ENCODE measurements at places on chromosomes 3 and 15.

DNA sequence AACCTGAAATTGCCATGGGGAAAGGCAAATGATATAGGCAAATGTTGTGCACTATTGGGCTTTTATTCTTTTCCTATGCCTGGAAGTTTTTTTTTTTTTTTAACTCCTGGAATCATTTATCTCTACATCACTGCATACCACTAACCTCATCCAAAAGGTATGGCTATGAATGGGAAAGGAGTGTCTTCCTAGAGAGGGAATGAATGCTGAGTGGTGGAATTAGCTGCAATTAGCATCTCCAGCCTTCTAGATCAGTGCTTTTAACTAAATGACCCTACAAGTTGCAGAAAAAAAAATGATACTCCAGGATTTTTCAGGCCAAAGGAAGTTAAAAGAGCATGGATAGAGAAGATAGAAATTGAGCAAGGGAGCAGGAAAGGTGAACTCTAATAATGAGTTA, 429.8 kb upstream of the PDZRN3 start:
- no peak for DNase-seq

DNA sequence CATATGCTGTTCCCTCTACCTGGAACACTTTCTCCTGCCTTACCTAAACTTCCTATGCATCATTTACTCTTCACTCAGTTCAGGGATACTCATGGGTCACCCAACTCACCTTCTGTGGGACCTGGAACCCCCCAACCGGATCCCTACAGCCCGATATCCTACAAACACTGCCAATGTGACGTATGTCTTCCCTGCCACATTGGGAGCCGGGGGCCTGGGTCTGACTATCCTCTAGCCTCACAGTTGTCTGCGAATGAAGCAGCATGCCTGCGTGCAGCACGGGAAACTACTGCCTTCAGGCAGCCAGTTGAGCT, 405 bp downstream of the NPRL2 start:
- DNase-seq: no peak

DNA sequence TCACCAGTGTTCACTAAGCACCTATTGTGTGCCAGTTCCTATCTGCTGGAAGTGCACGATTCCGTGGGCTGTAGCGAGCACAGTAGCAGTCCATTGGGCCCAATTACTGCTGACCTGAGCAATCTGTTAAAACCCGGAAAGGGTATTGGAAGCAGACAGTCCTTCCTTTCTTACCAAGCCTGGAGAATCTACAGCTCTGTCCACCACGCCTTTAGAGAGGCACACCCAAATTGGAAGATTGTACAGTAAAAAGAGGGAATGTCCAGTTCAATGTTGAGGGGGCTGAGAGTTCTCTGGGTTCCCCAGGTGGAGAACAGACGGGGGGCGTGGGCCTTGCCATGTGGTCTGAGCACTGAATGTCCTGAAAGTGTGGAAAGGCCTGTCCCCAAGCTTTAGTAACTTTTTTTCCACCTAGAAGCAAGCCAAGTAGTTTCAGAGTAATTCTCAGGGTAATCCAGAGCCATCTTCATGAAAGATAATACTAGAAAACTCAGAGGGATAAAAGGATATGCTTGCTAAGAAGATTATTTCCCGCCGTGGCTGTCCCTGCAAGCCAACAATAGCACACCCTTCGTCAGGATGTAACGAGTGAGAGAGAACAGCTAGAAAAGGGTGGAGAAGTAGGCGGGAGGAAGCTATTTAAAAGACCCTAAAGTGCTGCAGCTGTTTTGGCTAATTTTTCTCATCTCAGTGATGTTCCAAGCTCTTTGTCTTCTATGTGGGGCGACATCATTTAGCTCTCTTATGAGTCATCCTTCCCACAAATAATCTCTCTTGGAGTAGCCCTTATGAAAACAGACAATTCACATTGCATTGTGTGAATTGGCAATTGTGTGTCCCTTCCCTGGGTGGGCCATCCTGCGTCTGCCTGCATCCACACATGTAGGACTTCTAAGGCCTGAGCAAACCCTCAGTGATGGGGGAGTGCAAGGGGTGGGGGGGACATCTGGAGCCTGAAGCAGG, 181.0 kb downstream of the ATG7 start:
- DNase-seq: peak; percentile 65

GRCh38 chr3:27596334-27596841, 112.2 kb upstream of the SLC4A7 start:
- DNase-seq: peak; percentile 68

- DNase-seq: peak; percentile 82
Measured at GRCh38 chr15:33098094-33099058, 96.1 kb downstream of the FMN1 start.

GRCh38 chr3:150789451-150789850, 26.5 kb upstream of the SIAH2 start:
- DNase-seq: no peak

DNA sequence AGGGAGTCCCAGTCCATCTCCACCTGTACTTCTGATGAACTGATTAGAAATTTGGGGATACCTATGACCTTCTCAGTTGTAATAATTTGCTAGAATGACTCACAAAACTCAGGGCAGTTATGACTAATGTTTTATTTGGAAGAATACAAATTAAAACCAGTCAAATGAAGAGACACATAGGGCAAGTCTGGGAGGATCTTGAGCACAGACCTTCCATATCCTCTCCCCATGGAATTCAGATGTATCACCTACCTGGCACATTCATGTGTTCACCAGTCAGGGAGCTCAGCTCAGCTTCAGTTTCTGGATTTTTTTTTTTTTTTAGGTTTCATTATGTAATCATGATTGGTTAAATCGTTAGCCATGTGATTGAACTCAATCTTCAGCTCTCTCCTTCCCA, 247.7 kb downstream of the VGLL3 start:
- no peak for DNase-seq

DNA sequence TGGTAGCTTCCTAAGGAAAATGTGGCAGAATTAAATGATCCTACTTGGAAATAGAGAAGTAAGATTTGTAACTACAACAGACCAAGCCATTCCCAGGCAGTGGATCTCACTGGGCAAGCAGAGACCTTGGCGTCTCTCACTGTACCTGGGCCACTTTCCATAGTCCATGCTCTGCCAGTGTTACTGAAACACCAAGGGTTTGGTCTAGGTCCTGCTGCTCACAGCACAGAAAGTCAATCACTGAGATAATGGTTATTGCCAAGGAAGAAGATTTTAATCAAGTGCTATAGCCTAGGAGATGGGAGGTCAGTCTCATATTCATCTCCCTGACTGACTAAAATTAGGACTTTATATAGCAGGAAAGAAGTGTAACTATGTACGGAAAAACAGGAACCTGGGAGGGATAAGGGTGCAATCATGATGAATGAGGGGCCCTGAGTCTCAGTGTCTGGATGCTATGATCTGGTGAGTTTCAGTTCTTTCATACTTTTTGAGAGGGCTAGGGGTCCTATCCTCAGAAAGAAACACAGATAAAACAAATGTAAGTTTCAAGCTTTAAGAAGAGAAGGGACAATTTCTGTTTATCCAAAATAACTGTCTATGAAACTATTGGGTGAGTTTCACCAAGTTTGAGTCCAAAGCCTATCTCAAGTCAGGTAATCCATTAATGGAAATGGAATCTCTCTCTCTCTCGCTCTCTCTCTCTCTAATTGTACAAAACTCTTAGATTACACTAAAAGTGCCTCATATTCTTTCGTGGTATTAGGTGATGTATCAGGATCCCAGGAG, 20.6 kb downstream of the GPR15 start:
- DNase-seq: no peak

GRCh38 chr3:187014417-187014864, 84.1 kb downstream of the ST6GAL1 start:
- peak; percentile 30 for DNase-seq

- DNase-seq: no peak
Measured at GRCh38 chr3:3081381-3082233, 28.6 kb downstream of the IL5RA start.

GRCh38 chr3:84946240-84946639, 12.5 kb upstream of the CADM2 start:
- DNase-seq: no peak

DNA sequence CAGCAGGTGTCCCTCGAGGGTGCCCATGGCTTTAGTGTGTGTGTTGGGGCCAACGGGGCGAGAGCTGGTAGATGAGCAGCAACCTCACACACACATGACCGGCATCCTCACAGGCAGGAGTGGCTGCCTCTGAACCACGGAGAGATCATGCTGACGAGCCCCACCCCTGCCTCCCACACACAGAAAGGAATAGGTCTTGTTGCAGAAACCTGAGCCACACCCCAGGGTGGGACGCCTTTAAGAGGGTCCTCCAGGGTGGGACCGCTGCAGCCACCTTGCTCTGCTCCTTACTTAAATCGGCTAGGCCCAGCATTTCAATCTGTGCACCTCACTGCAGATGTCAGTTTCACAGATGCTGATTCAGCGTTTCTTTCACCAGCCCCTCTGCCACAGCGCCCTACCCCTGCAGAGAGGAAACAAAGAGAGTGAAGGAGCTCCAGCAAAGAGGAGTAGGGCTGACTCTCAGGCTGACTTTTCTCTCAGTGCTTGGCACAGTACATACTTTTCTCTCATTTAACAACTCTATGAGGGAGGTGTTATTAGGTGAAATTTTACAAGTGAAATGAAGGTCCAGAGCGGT, 61.2 kb upstream of the EPHB3 start:
- DNase-seq: no peak

GRCh38 chr3:130621824-130622223, 104.8 kb downstream of the COL6A6 start:
- DNase-seq: no peak

DNA sequence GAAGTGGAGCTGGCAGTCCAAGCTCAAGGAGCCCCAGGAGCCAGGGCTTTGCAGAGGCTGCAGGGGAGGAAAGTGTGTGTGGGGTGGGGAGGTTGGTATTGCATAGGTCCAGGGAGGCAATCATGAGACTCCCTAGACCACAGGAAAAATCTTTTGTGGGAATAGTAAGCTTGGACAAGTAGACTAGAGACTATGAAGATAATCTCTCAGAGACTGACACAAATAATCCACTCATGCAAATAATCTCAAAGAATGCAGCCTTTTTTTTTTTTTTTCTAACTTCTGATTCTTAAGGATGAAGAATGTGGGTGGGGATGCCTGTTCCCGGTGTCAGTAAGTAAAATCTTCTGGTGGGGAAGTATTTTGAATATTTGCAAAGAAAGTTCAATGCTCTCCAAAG, 113.7 kb downstream of the GREM1 start:
- peak; percentile 62 for DNase-seq

DNA sequence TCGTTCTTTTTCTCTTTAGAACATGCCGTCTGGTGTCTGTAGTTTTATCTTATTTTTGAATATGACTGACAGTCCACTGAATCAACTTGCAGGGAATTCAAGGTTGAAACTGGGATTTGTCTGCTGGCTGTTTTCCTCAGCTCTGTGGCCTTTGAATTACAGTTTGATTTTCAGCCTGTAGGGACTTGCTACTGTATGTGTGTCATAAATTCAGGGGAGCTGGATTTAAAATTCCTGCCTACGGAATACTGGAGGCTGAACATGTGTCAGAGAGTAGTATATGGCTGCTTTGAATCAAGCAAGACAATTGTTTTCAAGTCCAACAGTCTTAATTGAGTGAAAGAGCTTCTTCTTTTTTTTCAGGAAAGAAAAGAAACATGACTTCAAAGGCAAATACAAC, 33.9 kb downstream of the RARB start:
- DNase-seq: no peak

- DNase-seq: peak; percentile 39
Measured at GRCh38 chr15:72197460-72198355, at the start of gene GRAMD2A. Gene GRAMD2A (minus strand): TSS chr15:72197787.

DNA sequence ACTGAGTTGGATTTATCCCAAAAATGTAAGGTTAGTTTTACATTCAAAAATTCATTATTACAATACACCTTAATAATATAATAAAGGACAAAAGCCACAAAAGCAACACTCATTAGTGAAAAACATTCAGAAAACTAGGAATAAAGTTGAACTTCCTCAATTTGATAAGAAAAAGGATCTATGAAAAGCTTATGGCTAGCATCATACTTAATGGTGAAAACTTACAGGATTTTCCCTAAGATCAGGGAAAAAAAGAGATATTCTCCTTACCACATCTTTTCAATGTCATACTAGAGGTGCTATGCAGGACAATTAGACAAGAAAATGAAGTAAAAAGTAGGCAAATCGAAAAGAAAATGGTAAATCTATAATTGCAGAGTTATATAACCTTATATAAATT, 279.9 kb downstream of the CGGBP1 start:
- no peak for DNase-seq

DNA sequence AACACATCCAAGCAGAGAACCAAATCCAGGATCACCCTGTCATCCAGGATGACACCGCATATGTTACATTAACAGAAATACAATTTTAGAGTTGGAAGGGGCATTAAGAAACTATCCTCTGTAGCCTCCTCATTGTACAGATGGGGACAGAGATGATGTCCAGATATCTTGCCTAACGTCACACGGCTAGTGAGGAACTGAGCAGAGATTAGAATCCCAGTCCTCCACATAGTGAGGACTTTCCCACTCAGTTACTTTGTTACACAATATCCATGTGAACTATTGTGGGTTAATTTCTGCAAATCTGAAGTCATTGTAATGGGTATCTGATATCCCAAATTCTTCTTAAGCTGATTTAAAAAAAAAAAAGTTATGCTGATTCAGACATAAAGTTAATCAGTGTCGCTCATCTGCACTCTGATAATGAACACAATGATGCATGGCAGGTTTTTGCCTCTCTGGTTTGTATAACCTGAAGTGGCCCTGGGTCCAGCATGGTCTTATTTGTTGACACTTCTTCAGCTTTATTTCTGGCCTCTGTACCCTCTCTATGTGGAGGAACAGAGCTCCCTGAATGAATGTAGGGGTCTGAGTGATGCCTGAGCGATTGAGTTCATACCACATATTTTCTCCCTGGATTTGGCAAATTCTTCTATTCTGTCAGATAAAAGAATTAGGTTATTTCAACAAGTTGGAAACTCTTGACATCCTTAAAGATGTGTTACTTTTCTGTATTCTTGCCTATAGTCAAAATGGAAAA, 76.0 kb upstream of the LIMD1 start:
- DNase-seq: no peak

GRCh38 chr3:112496366-112497067, 2.8 kb downstream of the BTLA start:
- no peak for DNase-seq

DNA sequence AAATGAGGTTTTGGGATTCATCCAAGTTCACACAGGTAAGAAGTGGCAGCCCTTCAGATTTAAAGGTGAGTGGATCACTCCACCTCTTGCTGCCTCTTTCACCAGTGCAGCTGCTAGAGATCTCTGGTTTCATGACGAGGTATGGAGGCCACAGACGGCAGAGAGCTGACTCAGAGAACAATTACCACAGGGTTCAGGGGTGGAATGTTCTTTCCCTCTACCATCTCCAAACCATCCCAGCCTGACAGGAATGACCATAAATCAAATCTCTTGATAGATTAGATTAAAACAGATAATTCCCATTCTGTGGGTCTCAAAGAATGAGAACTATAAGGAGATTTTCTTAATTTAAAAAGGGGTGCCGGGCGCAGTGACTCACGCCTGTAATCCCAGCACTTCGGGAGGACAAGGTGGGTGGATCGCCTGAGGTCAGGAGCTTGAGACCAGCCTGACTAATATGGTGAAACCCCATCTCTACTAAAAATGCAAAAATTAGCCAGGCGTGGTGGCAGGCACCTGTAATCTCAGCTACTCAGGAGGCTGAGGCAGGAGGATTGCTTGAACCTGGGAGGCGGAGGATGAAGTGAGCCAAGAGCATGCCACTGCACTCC, 174.2 kb upstream of the ATP11B start:
- DNase-seq: peak; percentile 1

- no peak for DNase-seq
Measured at GRCh38 chr3:180466401-180467011, 135.5 kb upstream of the TTC14 start.

Data from AG10803 (cell line).